ENCODE measurements at places on chromosomes 3 and 15.

DNA sequence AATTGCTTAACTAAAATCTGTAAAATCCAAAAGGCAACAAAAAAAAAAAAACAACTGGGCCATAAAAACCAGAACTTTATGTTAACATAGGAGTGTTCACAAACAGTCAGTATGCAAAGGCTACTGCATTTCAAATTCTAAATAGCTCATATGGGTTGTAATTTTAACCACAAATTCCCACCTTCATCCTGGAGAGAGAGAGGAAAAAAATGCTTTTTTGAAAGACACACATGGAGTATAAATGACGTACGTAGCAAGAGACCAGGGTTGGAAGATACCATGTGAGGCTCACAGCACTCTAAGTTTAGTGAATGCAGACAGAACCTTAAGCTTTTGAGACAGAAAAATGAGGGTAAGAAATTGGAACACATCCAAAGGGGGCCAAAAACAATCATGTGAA, 115.9 kb downstream of the FMN1 start:
- H3K4me1 ChIP-seq: no peaks in the 10 kb centered on the region
- no peak overlapping the region for H3K27ac ChIP-seq
- no peaks in the 10 kb centered on the region for H3K27me3 ChIP-seq
- DNase-seq: no peak

- no peaks in the 10 kb centered on the region for H3K27me3 ChIP-seq
- no peak overlapping the region for H3K4me3 ChIP-seq
- no peak for DNase-seq
Observed at GRCh38 chr15:98530570-98530969, 117.8 kb upstream of the IGF1R start.

- no peak overlapping the region for H3K27ac ChIP-seq
- no peaks in the 10 kb centered on the region for H3K27me3 ChIP-seq
- H3K4me1 ChIP-seq: no peaks in the 10 kb centered on the region
- no peak overlapping the region for H3K4me3 ChIP-seq
- no peaks in the 10 kb centered on the region for H3K36me3 ChIP-seq
Observed at GRCh38 chr3:8891303-8891702, 72.0 kb downstream of the RAD18 start.

DNA sequence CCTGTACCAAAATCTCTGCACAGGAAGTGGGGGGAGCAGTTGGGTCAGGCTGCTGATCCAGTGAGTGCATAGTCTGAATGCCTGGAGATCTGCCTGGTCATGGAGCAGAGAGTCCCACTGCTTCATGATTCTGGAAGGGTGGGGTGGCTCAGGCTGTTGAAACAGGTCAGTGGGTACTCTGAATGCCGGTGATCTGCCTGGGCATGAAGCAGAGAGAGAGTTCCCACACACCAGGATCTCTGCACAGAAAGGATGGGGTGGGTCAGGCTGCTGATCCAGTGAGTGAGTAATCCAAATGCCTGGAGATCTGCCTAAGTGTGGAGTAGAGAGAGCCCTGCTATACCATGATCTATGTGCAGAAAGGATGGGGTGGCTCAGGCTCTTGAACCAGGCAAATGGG, 16.1 kb upstream of the GCSAM start:
- DNase-seq: no peak
- no peaks in the 10 kb centered on the region for H3K4me1 ChIP-seq
- no peaks in the 10 kb centered on the region for H3K36me3 ChIP-seq
- no peak overlapping the region for H3K4me3 ChIP-seq
- no peak overlapping the region for H3K27ac ChIP-seq

DNA sequence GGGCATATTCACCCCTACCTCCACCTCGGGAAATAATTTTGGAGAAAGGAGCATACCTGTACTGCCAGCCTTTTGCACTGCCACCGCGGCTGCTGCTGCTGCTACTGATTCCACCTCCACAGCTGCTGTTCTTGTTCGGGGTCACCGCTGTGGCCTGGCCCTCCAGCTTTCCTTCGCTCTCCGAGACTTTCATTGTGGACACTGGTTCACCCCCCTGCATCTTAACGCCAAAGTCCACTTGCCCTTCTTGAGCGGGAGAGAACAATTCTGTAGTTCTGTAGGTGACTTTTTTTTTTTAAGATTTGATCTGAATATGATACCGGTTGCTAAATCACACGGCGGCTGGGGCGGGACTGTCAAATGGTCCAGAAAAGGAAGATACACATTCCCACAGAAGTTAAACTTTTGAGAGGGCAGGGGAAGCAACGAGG, 701 bp downstream of the OSBPL11 start:
- H3K27ac ChIP-seq: peak overlapping the region; percentile 92
- H3K36me3 ChIP-seq: no peaks in the 10 kb centered on the region
- peak; percentile 55 for DNase-seq
- H3K27me3 ChIP-seq: no peaks in the 10 kb centered on the region
- peak overlapping the region; percentile 80 for H3K4me3 ChIP-seq

DNA sequence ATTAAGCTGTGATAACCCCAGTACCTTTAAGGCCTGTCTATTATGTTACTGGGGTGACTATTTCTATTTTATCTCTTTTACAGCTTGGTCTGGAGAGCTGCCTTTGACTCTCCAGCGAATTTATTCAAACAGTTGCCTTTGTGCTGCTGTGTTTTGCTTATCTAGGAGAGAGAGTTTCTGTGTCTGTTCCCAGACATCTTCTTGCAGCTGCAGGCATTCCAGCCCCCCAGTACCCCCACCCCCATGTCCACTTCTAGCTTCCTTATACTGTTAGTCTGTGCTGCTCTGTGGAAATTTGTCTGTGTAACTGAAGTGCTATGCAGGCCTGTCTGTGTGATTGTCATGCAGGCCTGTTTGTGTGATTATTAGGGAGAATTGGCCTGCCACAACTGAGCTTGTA, 713.7 kb upstream of the SEMA6D start:
- no peaks in the 10 kb centered on the region for H3K4me1 ChIP-seq
- DNase-seq: no peak
- no peaks in the 10 kb centered on the region for H3K36me3 ChIP-seq
- H3K27ac ChIP-seq: no peak overlapping the region
- H3K27me3 ChIP-seq: no peaks in the 10 kb centered on the region
- no peak overlapping the region for H3K4me3 ChIP-seq

DNA sequence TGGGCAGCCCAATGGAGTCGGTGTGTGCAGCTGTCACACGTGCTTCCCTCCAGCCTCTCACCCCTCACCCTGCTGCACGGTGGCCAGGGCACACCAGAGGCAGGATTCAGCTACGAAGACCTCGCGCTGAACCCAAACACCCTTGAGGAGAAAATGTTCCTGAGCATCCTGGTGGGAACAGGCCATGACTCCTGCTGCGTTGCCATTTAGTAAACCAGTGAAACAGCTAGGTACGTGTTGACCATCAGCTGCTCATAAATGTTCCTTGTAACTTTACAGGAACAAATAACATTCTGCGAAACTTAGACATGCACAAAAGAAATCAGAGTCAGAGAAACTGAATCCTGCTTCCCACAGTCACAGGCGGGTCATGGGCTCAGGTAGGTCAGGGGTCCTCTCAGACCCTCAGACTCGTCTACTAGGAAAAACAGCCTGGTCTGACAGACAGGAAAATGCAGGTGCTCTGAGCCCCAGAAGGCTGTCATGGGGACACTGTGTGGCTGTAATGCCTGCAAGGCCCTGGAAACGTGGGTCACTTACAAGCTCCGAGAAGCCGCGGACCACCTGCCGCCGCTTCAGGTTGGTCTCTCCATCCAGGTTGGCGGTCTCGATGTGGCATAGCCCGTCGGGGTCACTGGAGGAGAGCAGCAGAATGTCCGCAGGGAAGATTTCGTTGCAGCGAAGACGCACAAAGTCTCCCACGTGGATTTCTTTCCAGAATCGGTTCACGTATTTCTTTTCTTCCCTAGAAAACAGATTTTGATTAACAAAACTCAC, 82.5 kb downstream of the ATP10A start:
- DNase-seq: no peak
- no peaks in the 10 kb centered on the region for H3K27me3 ChIP-seq
- no peak overlapping the region for H3K4me3 ChIP-seq
- H3K36me3 ChIP-seq: no peaks in the 10 kb centered on the region
- peaks cover 10% of the 10 kb centered on the region for H3K4me1 ChIP-seq

DNA sequence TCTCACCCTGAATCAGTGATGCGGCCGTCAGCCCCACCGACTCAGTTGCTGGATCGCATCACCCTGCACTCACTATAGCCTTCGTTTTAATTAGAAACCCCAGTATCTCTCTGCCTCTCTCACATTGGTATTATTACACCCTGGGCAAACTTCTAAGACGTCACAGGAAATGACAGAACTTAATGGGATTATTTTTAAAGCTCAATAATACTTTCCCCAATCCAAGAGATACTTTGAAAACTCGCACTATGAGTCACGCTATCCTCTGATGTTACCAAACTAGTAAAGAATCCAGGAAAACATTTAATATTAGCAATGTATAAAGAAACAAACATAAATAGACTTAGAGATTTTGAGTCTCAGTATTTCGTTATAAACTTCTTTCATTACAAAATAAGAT, 36.6 kb downstream of the RUBCN start:
- no peak for DNase-seq
- H3K27ac ChIP-seq: no peak overlapping the region
- no peaks in the 10 kb centered on the region for H3K4me1 ChIP-seq
- no peaks in the 10 kb centered on the region for H3K27me3 ChIP-seq

DNA sequence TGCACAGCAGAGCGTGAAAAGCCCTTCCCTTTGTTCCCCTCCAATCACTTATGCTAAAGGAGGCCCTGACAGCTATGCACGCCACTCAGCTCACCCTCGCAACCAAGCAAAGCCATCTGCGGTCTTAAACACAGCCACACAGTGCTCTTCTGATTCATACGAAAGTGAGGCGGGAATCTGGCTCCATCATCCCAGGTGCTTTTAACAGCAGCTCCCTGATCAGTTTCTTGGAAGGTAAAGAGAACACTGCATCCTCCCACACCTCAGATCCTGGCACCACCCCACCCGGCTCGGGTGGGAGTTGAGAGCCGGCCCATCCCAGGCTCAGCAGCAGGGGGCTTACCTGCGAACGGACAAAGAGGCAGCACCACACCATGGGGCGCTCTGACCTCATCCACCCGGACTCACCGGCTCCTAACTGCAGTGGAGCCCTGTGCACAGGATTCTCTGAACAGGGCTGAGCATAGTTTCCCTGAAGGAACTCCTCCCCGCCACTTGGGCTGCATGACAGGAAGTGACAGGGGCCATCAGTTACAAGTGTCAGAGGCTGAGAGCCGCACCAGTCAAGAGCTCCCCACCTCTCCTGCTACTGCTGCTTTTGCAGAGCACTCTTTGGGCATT, 114.3 kb upstream of the ARHGEF3 start:
- peak overlapping the region; percentile 45 for H3K4me3 ChIP-seq
- H3K4me1 ChIP-seq: no peaks in the 10 kb centered on the region
- H3K27ac ChIP-seq: peak overlapping the region; percentile 60

- no peak for DNase-seq
- H3K4me3 ChIP-seq: no peak overlapping the region
- no peaks in the 10 kb centered on the region for H3K27me3 ChIP-seq
- H3K27ac ChIP-seq: no peak overlapping the region
Observed at GRCh38 chr3:89973156-89973555, 865.7 kb downstream of the EPHA3 start.

GRCh38 chr3:188342991-188343732, 189.2 kb downstream of the LPP start:
- DNase-seq: no peak
- no peaks in the 10 kb centered on the region for H3K36me3 ChIP-seq
- no peak overlapping the region for H3K27ac ChIP-seq
- no peak overlapping the region for H3K4me3 ChIP-seq

DNA sequence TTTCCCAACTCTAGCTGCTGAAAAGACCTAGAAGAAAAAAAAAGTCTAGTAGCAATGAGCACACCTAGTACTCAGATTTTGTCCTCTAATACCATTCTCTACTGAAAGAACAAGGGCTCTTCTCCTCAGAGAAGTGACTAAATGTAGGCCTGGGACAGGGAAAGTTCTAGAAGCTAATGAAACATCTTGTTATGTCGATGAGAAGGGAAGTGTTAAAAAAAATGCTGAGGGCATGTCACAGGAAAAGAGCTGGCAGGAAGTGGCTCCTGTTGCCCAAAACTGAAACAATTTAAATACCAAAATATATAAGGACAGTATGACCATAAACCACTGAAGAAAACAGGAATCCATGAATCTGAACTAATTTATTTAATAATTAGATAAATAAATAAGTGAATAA, 581.4 kb upstream of the TBL1XR1 start:
- H3K27ac ChIP-seq: no peak overlapping the region
- no peaks in the 10 kb centered on the region for H3K36me3 ChIP-seq
- DNase-seq: no peak
- no peaks in the 10 kb centered on the region for H3K27me3 ChIP-seq
- H3K4me1 ChIP-seq: no peaks in the 10 kb centered on the region

All from Peyer's patch (tissue), 4 donors.